ENCODE measurements at places on chromosomes 13 and 19. TPM values are rescaled to one million over a fixed set of nuclear protein-coding genes. Genes with fewer than 3 reads are reported as not detected.

Gene LRP3
- polyA plus RNA-seq, result 16.1 TPM

GRCh38 chr19:51607077-51607476 lies 23.1 kb downstream of the SIGLEC5 start:
- DNase-seq, result no peak

DNA sequence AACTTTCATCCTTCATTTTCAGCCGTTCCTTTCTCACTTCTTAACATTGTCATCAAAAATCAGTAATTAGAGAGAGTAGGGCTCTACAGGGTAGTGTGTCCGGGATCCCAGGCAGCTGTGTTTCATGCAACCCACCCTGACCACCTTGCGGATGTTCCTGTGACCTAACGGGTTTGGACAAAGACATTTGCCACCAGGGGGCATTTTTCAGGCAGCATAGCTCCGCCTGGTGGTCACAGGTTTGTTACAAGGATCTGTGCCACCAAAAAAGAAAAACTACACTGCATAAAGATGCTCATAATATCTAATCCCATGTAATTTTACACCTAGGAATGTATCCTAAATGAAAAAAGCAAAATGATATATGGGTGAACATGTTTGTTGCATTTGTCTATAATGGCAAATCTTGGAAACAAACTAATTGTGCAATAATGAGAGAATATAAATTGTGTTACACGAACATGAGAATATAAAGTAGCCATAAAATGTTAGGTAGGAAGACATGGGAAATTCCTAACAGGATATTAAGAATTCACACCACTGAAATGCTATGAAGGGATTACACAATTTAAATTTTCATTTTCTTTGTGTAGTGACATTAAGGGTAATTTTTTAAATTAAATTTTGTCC lies 123.0 kb downstream of the SLC7A1 start:
- no peak for DNase-seq

Gene IL17D
- 0.48 TPM for polyA plus RNA-seq

Gene APOC4
- polyA plus RNA-seq, result not detected

DNA sequence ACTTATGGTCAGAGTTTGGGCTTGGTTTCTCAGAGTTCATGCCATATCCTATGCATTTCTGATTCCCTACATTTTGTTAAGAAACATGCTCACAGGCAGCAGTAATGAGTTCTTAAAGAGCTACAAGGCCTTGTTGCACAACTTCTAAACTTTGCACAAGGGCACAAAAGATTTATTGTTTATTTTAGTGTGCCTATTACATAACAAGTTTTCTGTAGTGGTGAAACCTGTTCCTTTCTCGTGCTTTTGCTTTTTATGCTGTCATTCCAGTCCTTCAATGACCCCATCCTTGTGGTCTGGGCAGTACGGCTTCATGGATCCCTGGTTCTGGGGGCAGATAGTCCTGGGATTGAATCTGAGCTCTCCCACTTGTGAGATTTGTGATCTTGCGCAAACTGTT lies 17.8 kb downstream of the ZNF507 start:
- DNase-seq, result no peak

Gene RASGRP4
- not detected for polyA plus RNA-seq

Gene JSRP1
- polyA plus RNA-seq, result not detected

DNA sequence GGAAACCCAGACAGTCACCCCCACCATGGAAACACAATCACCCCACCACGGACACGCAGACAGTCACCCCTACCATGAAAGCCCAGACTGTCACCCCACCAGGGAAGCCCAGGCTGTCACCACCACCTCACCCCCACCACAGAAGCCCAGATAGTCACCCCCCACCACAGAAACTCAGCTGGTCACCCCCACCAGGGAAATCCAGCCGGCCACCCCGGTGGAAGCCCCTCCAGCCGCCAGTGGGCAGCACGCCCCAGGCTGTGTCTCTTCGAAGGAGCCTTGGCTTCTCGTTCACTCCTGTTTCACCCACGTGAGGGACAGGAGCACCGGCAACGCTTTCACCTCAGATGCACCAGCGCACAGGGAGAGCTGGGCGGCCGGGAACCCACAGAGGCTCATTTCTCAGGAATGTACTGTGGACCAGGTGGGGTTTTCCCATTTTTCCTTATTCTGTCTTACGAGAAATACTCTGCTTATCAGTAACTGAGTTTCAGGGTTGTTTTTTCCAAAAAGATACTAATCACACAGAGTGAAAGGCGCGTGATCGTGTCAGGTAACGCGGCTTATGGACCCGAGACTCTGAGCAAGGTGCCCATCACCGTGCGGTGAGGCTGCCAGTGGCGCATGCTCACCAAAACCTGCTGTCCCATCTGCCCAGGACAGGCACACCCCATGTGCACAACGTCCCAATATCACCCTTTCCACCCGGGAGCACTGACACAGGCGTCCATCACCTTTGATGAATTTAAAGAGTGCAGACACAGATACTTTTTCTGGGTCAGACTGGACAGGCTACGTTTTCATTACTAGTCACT lies 28.0 kb downstream of the CARS2 start:
- no peak for DNase-seq

- DNase-seq, result peak; percentile 96
These were observed 59.6 kb downstream of the MYO9B start for GRCh38 chr19:17135001-17135853.

- DNase-seq, result no peak
These were observed 100.2 kb downstream of the TEX26 start for GRCh38 chr13:31032528-31033113.

DNA sequence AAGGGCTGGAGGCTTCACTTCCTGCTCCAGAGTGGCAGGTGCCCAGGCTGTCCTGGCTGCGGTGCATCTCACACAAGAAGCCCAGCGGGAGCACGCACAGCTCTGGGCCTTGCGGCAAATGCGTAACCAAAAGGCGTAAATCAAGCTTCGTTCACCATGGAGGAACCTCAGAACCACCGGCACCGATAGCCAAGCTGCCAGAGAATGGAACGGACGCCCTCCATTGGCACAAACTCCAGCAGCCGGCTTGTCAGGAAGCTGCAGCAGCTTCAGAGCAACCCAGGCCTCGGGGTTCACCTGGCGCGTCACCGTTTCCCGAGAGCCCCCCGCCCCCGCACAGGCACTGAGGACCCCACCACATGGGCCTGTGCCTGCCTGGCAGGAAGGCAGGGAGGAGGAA lies 76.7 kb downstream of the RASA3 start:
- no peak for DNase-seq

Gene SERP2
- polyA plus RNA-seq, result 5.4 TPM

DNA sequence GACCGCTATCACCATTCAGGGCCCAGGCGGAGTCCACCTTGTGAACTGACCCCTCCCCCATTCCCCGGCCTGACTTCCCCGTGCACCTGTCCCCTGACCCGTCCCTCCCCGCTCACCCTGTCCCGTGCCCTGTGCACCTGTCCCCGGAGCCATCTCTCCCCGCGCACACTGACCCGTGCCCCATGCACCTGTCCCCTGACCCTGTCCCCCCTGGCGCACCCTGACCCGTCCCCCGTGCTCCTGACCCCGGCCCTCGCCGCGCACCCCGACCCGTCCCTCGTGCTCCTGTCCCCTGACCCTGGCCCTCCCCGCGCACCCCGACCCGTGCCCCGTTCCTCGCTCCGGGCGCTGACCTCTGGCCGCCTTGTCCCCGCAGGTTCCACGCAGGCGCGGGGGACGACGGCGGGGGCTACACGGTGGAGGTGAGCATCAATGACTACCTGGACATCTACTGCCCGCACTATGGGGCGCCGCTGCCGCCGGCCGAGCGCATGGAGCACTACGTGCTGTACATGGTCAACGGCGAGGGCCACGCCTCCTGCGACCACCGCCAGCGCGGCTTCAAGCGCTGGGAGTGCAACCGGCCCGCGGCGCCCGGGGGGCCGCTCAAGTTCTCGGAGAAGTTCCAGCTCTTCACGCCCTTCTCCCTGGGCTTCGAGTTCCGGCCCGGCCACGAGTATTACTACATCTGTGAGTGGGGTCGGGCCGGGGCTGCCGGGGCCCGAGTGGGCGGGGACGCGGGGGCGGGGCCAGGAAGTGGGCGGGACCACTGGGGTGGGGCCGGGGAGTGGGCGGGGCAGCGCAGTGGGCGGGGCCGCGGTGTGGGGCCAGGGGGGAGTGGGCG lies 9.7 kb downstream of the EFNA2 start:
- DNase-seq, result no peak

Gene SELENOV
- not detected for polyA plus RNA-seq

DNA sequence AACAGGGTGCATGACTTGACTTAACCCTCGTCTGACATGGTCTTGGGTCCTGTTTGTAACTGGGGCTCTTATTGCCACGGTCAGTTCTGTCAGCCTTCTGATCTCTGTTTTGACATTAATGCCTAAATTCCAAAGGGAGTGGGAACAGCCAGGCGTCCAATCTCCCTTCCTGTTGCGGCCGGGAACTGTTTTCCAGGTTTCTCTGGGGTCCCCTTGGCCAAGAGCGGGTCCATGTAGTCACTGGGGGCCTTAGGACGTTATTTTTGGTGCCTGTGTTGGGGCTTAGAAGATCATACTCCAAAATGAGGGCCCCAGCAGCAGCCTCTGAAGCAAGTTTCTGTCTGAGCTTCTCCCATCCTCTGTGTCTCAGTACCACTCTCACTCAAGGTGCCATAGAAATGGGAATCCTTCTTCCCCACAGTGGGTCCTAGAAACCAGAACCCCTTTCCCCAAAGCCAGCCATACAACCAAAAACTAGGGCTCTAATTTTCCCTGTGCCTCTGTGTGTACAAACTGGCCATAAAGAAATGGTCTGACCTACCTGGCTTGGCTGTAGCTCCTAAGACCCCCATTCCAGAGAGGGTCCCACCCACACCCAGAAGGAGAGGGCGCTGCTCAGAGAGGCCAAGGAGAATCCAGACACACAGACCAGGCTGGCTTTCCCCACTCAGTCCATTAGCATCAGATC lies 50.4 kb downstream of the C13orf46 start:
- DNase-seq, result no peak

- peak; percentile 97 for DNase-seq
These were observed 8.7 kb upstream of the KLF2 start for GRCh38 chr19:16315825-16316505.

DNA sequence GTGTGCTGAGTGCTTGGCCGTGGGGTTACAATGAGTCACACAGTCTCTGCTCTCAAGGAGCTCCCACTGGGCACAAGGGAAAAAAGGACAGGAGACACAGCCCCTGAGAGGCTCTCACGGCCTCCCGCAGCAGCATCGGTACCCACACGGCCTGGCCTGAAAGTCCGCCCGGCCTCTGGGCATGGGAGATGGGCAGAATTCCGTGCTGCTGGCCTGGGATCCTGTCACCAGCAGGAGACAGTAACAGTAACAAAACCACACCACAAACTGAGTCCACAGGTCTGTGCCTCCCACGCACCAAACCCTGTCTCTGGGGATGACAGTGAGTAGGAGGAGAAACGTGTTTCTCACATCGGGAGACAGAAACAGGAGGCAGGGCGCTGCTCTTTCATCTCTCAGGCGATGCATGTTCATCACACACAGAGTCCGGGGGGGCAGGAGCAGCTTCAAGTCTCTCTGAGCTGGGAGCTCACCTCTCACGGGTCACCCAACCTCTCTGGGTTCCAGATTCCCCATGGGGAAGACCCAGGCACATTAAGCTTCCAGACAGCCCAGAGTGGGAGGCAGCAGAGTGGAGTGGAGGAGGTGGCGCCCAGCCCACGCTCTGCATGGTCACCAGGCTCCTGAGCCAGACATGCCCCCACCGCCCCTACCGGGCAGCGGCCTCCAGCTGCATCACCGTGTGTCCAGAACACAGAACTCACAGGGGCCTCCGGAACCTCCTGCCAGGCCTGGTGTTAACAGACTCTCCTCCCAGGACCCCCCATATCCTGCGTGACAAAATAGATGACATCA lies 124.7 kb upstream of the VSTM2B start:
- no peak for DNase-seq

Gene FBXW9
- 7.7 TPM for polyA plus RNA-seq

DNA sequence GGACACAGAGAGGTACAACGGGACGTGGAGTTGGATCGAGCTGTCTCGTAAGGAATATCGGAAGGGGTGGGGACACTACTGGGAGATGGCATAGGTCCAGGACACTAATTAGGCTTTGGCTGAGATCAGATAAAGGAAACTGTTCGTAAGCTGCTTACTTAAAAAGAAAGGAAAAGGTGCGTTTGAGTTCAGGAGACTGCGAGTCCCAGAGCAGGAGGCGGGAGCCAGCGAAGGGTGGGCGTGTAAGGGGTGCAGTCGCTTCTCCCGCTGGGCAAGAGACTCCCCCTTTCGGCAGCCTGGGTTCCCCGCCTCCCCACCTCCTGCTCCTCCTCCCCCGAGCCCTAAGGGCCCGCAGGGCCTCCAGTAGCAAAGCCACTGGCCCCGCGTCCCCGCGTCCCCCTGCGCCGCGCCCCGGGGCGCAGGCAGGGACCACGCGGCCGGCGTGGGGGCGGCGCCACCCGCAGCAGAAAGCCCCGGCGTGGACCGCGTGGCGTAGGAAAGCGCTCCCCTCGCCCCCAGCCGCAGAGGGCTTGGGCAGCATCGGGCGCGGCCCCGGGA lies 547 bp downstream of the ABCC4 start:
- DNase-seq, result no peak

GRCh38 chr13:44686531-44686934 lies 110.4 kb upstream of the TSC22D1 start:
- no peak for DNase-seq

Gene KIR3DL1
- polyA plus RNA-seq, result not detected

DNA sequence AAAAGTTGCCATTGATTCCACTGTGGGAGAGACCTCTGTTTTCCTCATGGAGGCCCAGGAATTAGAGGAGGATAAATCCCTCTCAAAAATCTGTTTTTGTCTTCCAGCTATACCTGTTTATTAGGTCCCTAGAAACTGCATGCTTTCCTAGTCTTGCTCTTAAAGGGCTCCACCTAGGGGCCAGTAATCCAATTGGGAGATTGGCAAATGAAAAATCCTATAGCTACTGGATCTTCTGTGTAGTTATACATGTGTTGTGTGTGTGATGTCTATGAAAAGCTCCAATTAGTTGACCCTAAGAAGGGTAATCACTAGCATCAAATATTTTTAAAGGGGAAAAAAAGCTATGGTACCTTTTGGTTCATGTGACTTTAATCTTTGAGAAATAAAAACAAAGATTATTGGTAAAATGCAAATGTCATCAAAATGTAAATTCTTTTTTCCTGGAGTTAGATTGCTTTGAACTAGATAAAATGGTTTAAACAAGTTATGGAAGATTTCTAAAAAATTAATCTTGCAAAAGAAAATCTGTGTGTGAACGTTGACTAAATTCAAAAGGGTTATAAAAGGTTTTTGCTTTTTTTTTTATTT lies 63.4 kb upstream of the C1QTNF9B start:
- no peak for DNase-seq

- DNase-seq, result no peak
These were observed 569 bp upstream of the MCF2L start for GRCh38 chr13:112968380-112968909.

DNA sequence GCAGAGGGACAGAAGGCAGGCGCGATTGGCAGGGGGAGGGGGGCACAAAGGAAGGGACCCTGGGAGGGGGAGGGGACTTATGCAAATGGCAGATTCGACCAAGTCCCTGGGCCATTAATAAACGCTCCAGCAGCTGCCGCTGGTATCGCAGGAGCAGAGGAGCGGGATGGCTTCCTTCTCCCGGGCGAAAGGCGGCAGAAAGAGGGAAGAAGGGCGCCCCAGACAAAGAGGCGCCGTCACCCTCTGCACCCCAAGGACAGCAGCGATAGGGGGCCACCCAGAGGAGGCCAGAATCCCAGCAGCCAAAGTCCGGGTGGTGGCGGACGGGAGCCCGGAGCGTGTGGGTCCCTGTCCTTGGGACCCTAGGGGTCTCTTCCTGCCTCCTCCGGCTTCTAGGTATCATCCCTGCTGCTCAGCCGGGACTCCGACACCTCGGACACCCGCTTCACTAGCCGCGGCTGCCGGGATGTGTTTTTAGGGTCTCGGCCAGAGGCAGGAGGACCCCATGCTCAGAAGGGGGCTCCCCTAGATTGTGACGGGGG lies 1.9 kb downstream of the PTPRS start:
- no peak for DNase-seq

GRCh38 chr13:39406688-39407087 lies 196.3 kb downstream of the LHFPL6 start:
- no peak for DNase-seq

Gene MYPOP
- 1.6 TPM for polyA plus RNA-seq
